ENCODE measurements at places on chromosomes 7 and 10. TPM values are rescaled to one million over a fixed set of nuclear protein-coding genes. Genes with fewer than 3 reads are reported as not detected.

ADCYAP1R1 gene
- not detected for total RNA-seq

IMPDH1 gene
- 69.3 TPM for total RNA-seq

GSTO2 gene
- 1.7 TPM for total RNA-seq

GPR15LG gene
- total RNA-seq, result not detected

RET gene
- total RNA-seq, result 1.9 TPM

CALY gene
- 0.25 TPM for total RNA-seq

ZNF804B gene
- total RNA-seq, result not detected

TCAF2 gene
- total RNA-seq, result 1.9 TPM

PPP1R9A gene
- total RNA-seq, result 2.6 TPM

MALRD1 gene
- total RNA-seq, result 0.33 TPM

ASB10 gene
- total RNA-seq, result not detected

AKR1D1 gene
- not detected for total RNA-seq

TMEM213 gene
- not detected for total RNA-seq

LIPM gene
- total RNA-seq, result not detected

NKX1-2 gene
- not detected for total RNA-seq

LBX1 gene
- total RNA-seq, result not detected

FOXP2 gene
- total RNA-seq, result 6.6 TPM

ERVW-1 gene
- total RNA-seq, result not detected

PNLIPRP3 gene
- 0.12 TPM for total RNA-seq

SHH gene
- total RNA-seq, result not detected

HIP1 gene
- total RNA-seq, result 20.9 TPM

MCM10 gene
- 5.4 TPM for total RNA-seq

BMPER gene
- 5.0 TPM for total RNA-seq

CABCOCO1 gene
- 0.44 TPM for total RNA-seq

MYO1G gene
- total RNA-seq, result 0.11 TPM

RASA4B gene
- total RNA-seq, result 0.89 TPM

HKDC1 gene
- total RNA-seq, result 10.6 TPM

PRPS1L1 gene
- not detected for total RNA-seq

SPDYE3 gene
- total RNA-seq, result not detected

BNIP3 gene
- 200 TPM for total RNA-seq

ANKRD7 gene
- 1.9 TPM for total RNA-seq

MACROH2A2 gene
- 3.9 TPM for total RNA-seq

CFAP69 gene
- 4.4 TPM for total RNA-seq

LDB3 gene
- total RNA-seq, result not detected

HOXA1 gene
- total RNA-seq, result under 0.01 TPM

HHEX gene
- total RNA-seq, result 0.62 TPM

HOXA3 gene
- total RNA-seq, result 1.2 TPM

MEOX2 gene
- total RNA-seq, result under 0.01 TPM

CYP3A7 gene
- 0.55 TPM for total RNA-seq

NXPH1 gene
- total RNA-seq, result not detected

TFEC gene
- total RNA-seq, result 0.50 TPM

GRM3 gene
- total RNA-seq, result not detected

CDK14 gene
- total RNA-seq, result 49.6 TPM

HTR7 gene
- total RNA-seq, result 1.1 TPM

SPAM1 gene
- not detected for total RNA-seq

GNGT1 gene
- total RNA-seq, result not detected

CUBN gene
- 0.87 TPM for total RNA-seq

CLEC2L gene
- not detected for total RNA-seq

TMEM209 gene
- total RNA-seq, result 10.0 TPM

FAM25A gene
- not detected for total RNA-seq

SLC29A4 gene
- total RNA-seq, result 3.6 TPM

RRP12 gene
- 29.7 TPM for total RNA-seq

ZNF727 gene
- 0.75 TPM for total RNA-seq

TMEM130 gene
- total RNA-seq, result 0.11 TPM

CYP3A4 gene
- total RNA-seq, result not detected

POM121C gene
- 13.1 TPM for total RNA-seq

PNLIPRP1 gene
- total RNA-seq, result not detected
